Fibroblast of gingiva (primary cell): ENCODE measurements at places on chromosomes 3 and 15.

DNA sequence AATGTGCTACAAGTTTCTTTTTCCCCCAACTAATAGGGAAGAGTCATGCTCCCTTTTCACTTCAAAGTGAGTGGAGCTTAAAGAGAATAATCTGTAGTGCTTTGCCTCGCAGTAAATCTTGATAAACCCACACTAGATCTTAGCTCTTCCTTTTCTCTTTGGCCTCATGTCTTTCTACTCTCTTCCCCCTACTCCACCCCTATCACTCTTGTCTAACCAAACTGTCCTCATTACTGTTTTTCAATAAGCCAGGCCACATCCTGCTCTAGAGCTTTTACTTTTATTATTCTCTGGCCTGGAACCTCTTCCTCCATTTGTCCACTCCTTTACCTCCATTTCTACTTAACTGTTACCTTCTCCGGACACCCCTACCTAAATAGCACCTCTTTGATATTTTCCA, 291.0 kb upstream of the SATB1 start:
- DNase-seq: no peak

DNA sequence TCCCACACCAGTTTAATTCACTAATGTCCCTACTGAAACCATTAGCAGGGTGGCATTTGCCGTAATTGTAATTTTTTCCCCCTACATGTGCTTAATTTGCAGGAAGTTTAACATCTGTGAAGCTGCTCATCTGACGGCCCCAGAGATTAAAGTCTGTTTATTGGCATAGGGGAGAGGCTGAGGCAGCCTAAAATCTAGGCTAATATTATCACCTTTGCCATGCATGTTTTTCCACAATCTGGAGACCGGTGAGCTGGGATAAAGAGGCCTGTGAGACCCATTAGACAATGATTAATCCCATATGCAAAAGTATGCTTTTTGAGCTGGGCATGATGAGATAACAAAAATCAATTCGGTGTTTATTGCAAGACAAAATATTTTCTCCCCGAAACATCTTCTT, 561.2 kb upstream of the ALCAM start:
- DNase-seq: no peak

GRCh38 chr3:57164217-57164656, 916 bp downstream of the IL17RD start:
- DNase-seq: no peak

GRCh38 chr15:36659917-36660316, 80.5 kb downstream of the CDIN1 start:
- DNase-seq: no peak

DNA sequence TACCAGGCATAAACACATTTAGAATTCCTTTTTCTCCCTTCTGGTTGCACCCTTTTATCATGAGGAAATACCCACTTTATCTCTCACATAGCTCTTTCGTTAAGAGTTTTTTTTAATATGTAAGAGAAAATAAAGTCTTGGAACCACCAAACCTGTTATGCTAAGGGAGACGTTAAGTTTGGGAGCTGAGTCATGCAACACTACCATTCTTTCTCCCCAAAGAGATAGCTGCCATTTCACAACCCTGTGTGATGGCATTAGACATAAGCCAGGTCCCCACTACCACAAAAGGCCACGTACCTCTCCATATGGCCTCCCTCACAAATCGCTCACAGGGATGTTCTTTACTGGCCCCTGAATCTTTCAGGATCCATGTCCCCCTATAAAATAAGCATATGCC, 7.6 kb upstream of the NIPA1 start:
- DNase-seq: no peak

DNA sequence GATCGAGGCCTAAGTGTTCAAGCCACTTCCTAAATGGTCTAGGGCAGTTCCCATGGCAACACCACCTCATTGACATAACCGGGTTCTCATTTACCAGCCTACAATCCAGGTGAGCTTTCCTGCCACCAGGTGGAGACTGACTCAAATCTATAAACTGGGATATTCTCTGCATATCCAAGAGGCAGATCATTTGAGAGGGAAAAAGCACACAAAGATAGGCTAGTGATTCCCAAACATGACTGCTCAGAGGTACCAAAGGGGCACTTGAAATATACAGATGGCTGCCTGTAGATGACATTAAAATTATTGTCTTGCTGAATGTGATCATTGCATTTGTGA, 141.3 kb upstream of the PROK2 start:
- no peak for DNase-seq

DNA sequence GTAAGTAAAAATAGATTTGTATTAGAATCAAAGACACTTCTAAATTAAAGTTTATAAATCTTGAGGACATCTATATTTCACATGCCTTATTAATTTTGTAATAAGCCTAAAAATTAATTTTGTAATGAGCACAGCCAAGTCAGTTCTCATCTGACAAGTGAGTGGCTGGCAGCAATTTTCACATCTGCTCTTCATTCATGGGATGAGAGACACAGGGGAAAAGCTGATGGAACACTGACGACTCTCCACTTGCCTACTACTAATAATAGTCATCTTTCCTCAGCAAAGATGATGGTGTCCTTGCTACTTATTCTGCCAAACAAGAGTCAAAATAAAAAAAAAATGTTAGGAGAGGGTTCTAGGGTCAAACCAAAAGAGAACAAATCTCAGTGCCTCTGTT, 14.4 kb upstream of the CMSS1 start:
- DNase-seq: no peak

- DNase-seq: no peak
Observed at GRCh38 chr15:75051191-75051608, 27.8 kb downstream of the PPCDC start.

DNA sequence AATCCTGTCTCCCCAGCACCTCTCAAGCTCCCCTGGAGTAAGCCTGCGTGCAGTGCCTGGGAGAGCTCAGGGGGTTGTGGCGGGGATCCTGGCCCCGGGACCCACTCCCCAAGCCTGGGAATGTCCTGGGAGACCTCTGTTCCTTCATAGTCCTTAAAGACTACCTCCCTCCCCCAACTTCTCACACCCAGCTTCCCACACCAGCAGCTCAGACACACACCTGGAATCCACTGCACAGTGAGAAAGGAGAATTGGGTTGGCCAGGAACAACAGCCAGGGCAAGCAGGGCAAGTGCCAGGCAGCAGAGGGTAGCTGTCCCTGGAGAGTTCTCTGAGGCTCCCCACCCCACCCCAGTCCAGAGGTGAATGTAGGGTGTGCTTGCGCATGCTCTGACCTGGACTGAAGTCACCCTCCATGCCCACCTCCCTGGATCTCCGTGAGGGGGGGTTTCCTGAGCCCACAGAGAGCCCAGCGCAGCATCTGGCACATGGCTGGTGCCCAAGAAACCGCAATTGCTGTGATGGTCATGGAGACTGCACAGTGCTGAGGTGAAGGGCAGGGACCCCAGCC, 22.2 kb downstream of the PSTPIP1 start:
- no peak for DNase-seq

- no peak for DNase-seq
Observed at GRCh38 chr3:112654492-112654891, 13.5 kb upstream of the CCDC80 start.

- DNase-seq: no peak
Observed at GRCh38 chr15:96360581-96361308, 30.2 kb downstream of the NR2F2 start.

- DNase-seq: no peak
Observed at GRCh38 chr3:193894121-193894863, 241.7 kb upstream of the HES1 start.

- no peak for DNase-seq
Observed at GRCh38 chr3:73626106-73626505, 1.4 kb upstream of the PDZRN3 start.
